CD8-positive, alpha-beta T cell (primary cell): ENCODE measurements at places on chromosomes 11 and 22.

DNA sequence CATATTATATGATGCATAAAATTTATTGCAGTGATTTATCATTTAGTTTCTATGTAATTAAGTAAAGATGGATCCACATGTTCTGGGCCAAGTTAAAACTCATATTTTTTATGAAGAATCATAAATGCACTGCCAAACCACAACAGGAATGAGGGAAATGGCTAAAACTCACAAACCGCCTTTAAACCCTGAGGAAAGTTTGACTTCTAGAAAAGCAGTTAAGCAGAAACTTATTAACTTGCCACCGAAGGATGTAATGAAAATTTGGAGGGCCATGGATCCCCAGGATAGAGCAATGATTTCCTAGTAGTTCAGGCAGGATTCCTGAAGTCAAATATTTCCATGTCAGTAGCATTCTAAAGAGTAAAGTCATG is 218.3 kb upstream of the CTSC start:
- DNase-seq = no peak

GRCh38 chr11:117456027-117456720 is 128.5 kb downstream of the CEP164 start:
- DNase-seq = no peak

DNA sequence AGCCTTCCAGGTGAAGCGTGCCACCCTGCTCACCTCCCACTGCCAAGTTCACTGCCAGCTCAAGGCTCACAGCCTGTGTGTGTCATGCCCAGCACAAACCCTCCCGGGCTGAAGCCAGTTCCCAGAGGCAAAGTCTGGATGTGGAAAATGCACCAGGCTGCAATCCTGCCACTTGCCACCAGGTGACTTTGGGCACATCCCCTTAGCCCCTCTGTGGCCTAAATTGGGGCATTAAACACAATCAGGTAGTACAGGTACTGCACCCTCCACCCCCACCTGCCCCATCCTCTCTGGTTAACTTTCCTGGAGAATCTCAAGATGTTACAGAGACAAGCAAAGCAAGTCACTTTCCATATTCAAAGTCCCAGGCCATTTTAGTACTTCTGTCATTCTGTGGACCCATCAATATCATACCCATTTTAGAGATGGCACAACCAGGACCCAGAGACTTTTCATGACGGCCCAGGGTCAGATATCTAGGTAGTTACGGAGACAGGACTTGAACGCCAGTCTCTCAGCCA is 1.8 kb upstream of the RASD2 start:
- no peak for DNase-seq

GRCh38 chr11:67646535-67647336 is 3.8 kb downstream of the ACY3 start:
- peak; percentile 64 for DNase-seq

DNA sequence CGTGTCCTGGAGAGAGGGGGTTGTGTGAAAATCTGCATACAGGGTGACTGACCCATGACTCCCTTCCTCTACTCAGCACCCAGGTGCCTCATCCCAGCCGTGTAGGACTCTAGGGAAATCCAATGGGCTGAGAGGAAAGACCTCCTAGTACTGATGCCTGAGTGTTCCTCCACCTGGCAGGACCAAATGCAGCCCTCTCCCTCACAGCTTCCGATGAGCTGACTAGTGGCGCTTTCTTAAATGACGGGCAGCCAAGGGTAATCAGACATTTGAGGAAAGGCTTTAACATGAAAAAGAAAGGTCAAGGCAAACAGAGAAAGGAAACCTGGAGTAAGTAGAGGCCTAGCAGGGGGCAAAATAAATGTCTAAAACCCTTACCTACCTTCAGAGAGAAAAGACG is 5.0 kb upstream of the KCNJ1 start:
- no peak for DNase-seq

- no peak for DNase-seq
Measured at GRCh38 chr11:83951521-83951920, 665.4 kb upstream of the CCDC90B start.

- no peak for DNase-seq
Measured at GRCh38 chr22:49524362-49524761, 303.3 kb downstream of the BRD1 start.

DNA sequence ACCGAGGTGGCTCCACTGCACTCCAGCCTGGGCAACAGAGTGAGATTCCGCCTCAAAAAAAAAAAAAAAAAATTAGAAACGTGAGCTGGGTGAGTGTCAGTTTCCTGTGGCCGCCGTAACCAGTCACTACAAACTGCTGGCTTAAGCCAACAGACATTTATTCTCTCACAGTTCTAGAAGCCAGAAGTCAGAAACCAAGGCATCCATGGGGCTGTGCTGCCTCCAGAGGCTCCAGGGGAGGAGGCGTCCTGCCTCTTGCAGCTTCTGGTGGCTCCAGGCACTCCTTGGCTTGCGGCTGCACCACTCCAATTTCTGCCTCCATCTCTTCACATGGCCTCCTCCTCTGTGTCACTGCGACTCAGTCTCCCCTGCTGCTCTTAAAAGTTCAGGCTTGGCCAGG is 11.1 kb upstream of the KIAA0930 start:
- DNase-seq = no peak

DNA sequence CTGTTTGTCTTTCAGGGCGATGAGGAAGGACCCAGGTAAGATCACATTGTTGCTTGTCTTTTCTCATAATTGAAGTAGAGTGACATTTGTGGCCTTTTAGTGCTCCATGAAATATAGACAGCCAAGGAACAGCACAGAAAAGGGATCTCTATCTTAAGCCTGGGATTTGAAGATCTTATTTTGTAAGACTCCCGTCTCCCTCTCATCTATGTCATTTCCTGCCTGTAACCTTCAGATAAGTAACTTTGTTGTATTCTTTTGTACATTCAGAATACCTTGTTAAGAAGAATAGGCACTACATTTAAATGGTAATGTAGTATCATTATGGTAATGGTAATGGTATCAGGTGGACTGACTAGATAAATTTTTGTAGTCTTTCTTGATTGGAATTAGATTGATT is 72.8 kb downstream of the TRIM44 start:
- no peak for DNase-seq

- DNase-seq = no peak
Measured at GRCh38 chr11:125496529-125496857, 428 bp upstream of the FEZ1 start.

DNA sequence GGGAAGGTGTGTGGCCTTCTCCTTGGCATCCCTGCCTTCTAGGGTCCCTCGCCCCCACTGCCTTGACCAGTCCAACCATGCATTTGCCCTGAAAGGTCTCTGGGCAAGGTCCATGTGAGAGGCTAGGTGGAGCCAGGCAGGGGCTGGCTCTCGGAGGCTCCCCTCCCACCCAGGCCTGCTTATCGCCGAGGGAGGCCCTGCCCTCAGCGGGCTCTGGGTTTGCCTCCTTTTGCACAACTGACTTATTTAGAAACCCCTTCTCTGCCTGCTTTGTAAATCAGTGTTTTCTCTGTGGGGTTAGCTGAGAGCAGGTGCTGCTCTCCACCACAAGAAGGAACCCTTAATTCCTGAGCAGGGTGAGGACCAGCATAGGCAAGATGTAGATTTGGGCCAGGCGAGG is 47.7 kb downstream of the CD82 start:
- no peak for DNase-seq

DNA sequence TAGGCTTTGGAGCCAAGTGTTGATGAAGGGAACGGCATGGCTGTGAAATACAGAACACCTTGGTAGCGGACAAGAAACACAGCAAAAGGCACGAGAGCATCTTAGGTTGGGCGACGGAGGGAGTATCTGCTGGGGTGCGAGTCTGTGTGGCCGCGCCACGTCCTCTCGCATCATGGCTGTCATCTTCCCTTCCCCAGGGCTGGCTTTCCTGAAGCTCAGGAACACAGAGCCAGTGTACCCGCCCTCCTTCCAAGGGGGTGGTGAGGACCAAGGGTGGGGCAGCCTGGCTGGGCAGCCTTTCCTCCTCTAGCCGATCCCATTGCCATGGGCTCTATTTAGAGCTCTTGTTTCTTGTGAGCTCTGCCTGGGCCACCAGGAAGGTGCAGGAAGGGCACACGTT is 154.4 kb downstream of the FEZ1 start:
- DNase-seq = no peak

DNA sequence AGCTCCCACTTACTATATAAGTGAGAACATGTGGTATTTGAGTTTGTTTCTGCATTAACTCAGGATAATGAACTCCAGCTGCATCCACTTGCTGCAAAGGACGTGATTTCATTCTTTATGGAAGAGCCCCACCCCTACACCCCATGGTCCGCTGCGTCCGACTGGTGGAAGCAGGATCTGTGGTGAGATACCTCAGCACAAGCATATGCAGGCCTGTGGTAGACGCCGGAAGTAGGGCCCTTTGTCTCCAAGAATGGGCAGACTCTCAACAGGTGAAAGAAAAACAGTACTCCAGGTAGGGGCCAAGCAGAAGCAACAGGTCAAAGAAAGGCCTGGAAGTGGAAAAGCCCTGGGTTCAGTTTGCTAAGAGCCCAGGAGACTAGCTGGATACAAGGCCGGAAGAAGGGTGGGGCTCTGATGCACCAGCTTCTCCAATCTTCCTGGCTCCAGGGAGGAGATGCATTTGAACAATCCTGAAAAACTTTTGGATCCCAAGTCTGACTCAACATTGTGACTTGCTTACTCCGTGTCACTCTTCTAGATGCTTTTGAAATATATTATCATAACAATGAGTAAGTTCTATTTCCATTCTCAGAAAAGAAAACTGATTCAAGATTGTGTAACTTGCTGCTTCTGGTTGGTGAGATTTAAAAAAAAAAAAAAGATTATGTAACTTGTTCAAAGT is 30.4 kb downstream of the NEAT1 start:
- DNase-seq = no peak

DNA sequence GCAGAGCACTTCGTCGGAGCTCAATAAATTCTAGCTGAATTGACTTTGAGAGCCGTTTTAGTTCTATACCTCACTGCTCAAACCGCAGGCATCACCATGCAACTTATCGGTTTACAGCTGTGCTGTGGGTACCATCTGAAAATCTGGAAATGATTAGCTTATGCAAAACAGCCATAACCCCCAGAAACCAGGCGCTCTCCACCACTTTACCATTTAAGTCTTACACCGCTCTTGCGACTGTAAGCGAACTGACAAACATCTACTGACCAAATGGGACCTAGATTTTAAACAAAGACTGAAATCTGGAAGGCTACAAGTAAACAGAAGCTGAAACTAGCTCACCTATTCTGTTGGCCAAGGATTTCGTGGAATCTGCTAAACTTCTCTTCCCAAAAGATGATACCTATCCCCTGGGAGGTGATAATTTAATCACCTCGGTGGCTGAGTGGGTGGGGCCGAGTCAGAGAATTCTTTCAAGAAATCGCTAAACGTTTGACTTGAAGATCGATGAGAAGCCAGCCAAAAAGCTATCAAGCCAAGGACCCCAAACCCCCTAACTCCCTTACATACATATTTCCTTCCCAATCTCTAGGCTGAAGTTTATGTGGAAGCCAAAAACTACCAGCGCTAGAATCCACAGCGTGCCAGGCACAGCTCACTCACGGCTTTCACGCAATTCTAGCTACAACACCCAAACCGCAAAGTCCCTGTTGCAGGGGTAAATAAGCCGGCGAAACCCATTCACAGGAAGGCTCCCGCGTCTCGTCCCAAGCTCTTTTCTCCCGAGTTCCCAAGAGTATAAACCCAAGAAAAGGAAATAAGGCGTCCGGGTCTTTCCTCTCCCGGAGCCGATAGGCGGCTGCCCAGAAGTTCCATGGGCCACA is 644 bp downstream of the SPTY2D1 start:
- DNase-seq = no peak

DNA sequence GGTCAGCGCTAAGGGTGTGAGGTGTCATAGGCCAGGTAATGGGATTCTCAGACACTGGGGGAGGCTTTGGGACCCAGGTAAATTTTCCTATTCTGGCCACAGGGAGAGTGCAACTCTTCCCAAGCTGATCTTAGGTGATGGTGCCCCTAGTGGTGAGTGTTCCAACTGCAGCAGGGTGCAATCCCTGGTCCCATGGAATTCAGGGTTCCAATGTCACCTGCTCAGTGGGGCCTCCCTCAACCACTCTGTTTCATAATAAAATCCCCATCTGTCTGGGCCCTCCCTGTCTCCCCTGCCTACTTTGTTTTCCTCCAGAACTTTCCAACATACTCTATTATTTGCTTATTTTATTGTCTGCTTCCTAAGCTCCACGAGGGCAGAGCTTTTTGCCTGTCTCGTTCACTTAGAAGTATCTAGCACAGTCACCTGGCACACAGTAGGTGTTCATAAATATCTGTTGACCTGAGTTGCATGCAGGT is 2.9 kb upstream of the SGSM1 start:
- peak; percentile 48 for DNase-seq

- DNase-seq = no peak
Measured at GRCh38 chr11:76667271-76667818, 3.2 kb downstream of the LRRC32 start.

DNA sequence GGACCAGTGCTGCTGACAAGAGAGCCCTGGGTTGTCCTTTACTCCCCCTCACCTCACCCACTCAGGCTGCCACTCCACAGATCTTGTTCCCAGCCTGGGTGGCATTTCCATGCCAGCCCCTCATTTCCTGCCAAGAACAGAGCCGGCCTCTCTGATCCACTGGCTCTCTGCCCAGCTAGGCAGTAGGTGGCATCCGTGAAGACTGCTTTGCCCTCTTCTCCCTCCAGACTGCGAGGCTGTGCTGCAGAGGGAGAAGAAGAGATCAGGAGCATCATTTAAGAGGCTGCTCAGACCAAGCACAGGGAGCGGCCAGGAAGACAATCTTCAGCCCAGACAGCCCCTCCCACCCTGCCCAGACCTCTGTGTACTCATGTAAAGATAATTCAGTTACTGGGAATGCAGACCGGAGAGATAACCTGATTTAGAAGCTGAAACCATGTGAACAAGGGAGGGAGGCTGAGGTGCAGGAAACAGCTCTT is 126.9 kb upstream of the NCAM1 start:
- no peak for DNase-seq

GRCh38 chr11:20080032-20080685 is 80.1 kb downstream of the DBX1 start:
- DNase-seq = no peak

DNA sequence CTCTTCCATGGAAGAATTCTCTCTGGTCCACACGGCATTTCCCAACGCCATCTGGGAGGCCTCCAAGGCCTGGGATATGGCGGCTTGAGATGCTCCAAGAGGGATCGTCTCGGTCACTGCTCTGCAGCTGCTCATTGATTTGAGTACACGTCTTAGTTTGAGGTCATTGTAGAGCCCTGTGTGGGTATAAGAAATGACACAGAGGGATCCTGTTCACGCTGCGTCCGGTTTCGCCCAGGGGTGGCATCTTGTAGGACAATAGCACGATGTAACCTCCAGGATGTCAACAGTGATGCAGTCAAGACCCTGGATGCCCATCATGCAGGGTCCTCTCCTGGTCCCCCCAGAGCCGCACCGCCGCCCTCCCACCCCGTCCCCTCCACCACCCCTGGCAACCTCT is 564.6 kb downstream of the BRD1 start:
- no peak for DNase-seq

- no peak for DNase-seq
Measured at GRCh38 chr11:19301361-19301760, 60.6 kb upstream of the E2F8 start.

- DNase-seq = no peak
Measured at GRCh38 chr11:120281143-120281795, 41.3 kb downstream of the POU2F3 start.

- DNase-seq = no peak
Measured at GRCh38 chr11:91305402-91305801, 919.2 kb upstream of the FAT3 start.

GRCh38 chr22:44838316-44839016 is 86.1 kb downstream of the ARHGAP8 start:
- DNase-seq = no peak
